ENCODE measurements at places on chromosomes 4 and X. TPM values are rescaled to one million over a fixed set of nuclear protein-coding genes. Genes with fewer than 3 reads are reported as not detected.

DNA sequence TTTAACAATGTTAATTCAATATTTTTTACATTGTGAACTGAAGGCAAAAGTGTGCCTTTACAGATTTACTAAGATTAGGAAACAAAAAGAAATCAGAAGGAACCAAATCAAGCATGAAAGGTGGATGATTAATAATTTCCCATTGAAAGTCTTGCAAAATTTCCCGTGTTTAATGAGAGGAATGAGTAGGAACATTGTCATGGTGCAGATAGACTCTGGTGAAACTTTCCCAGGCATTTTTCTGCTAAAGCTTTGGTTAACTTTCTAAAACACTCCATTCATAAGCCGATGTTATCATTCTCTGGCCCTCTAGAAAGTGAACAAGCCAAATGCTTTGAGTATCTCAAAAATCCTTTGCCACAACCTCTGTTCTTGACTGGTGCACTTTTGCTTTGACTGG lies 1522.8 kb upstream of the PABPC4L start:
- DNase-seq, result no peak

DNA sequence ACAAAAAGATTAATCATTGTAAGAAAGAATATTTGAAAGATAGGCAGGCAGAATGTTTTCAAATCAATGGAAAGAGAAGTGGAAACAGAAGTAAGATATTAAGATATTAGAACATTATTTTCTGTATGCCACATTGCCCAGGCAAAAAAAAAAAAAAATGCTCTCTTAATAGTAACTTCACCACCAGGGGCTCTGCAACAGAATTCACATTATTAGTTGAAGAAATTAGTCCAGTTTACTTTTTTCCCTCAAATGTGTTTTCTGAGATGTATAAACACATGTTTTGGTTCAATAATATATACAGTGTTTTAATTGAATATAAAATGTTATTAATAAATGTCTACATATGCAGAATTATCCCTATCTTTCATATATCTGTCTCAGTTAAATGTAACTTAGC lies 78.0 kb upstream of the ADAD1 start:
- no peak for DNase-seq

- peak; percentile 3 for DNase-seq
Observed at GRCh38 chr4:159227984-159228383, 125.1 kb downstream of the RAPGEF2 start.

Gene CT45A3
- not detected for polyA plus RNA-seq

Data from HepG2 (cell line).